Substantia nigra (tissue), 51 donors: ENCODE measurements at places on chromosomes 3 and 15.

DNA sequence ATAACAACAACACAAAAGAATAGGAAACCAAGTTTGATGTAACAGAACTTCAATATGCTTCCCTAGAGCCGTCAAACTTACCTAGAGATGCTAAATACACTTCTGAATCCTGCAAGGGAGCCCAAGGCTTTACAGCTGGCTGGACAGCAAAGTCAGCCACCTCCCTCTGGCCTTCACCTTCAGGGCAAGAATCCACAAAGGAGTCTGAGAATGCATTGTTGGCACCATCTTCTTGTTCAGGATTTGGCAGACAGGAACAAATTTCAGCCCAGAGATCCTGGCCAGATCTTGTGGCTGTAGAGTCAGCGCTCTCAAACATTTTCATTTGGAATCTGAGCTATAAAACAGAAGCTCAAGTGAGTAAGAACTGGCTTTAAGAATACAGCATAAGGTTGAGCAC is 2.2 kb downstream of the CCDC32 start:
- no peak for DNase-seq

GRCh38 chr3:123459862-123460261 is 11.0 kb upstream of the ADCY5 start:
- DNase-seq: no peak

GRCh38 chr3:129343643-129344360 is 65.1 kb downstream of the HMCES start:
- no peak for DNase-seq

GRCh38 chr15:67136802-67137201 is 71.4 kb downstream of the SMAD3 start:
- no peak for DNase-seq

- DNase-seq: no peak
Measured at GRCh38 chr3:180403156-180403555, 198.8 kb upstream of the TTC14 start.

- DNase-seq: no peak
Measured at GRCh38 chr3:50525987-50526386, 22.6 kb upstream of the CACNA2D2 start.

DNA sequence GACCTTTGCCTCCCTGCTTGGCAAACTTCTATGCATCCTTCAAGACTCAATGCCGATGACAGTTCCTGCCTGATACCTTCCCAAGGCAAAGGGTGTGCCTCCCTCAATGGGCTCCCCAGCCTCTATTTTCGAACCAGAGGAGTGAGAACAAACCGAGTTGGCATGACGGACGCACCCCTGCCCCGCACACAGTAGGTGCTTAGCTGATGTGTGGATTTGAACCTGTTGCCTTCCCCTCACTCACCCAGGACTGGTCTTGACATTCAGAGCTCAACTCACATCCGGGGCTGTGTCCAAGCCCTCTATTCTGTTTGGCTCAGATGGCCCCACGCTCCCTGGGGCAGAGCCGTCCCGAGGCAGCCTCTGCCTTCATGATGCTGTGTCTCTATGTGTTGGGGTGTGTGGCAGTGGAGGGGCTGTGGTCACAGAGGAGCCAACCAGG is 52.2 kb upstream of the SLC6A11 start:
- DNase-seq: no peak

GRCh38 chr3:165462636-165463334 is 266.6 kb upstream of the SLITRK3 start:
- DNase-seq: peak; percentile 2

DNA sequence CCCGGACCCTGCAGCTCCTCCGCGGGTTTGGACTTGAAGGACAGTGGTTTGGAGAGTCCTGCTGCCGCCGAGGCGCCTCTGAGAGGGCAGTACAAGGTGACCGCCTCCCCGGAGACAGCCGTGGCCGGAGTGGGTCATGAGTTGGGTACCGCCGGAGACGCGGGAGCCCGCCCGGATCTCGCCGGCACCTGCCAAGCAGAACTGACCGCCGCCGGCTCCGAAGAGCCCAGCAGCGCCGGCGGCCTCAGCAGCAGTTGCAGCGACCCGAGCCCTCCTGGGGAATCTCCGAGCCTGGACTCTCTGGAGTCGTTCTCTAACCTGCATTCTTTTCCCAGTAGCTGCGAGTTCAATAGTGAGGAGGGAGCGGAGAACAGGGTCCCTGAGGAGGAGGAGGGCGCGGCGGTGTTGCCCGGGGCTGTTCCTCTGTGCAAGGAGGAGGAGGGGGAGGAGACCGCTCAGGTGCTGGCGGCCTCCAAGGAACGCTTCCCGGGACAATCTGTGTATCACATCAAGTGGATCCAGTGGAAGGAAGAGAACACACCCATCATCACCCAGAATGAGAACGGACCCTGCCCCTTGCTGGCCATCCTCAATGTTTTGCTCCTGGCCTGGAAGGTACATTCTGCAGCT is 634 bp downstream of the MINDY2 start:
- DNase-seq: no peak

DNA sequence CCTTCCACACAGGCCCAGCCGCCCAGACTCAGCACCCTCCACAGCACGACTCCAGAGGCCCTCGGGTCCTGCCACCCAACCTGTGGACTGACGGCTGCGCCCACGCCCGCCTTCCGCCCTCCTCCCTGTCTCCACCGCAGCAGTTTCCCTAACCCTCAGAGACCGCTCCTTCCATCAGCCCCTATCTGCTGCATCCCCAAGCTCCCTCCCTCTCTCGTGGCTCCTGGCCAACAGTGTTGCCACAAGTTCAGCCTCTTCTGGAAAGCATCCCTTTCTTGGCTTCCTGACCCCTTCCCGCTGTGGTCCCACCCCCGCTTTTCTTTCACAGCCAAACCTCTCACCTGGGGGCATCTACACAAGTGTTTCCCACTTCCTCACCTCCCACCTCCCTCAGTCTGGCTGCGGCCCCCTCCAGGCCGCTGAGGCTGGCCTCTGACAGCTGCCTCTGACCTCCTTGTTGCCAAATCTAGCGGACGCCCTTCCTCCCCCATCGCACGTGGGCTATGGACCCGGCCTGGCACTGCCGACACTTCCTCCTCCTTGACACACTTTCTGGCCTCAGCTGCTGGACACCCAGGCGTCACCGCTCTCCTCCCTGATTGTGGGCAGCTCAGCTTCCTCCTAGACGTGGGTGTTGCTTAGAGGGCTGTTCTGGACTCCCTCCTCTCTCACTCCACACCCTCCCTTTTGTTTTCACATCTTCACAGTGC is 168.8 kb upstream of the TLE3 start:
- DNase-seq: no peak

DNA sequence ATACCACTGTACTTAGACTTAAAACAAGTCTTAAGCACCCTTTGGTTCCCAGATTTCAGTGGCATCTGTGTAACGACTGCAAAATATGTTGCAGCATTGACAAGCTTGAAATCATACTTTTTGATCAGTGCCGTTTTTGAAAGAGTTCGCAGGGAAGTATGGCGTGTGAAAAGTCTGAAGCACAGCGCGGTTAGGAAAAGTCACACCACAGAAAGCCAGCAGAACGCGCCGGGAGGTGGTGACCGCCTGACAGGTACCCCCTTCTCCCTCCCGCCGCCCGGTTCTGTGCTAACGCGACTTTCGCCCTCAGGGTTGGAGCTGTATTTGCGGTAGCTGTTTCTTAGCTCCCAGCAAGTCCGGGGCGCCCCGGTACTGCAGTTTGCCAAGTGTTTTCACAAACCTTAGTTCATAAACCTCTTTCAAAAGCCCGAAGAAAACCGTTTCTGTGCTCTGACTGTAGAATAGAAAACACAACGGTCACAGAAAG is 481 bp upstream of the CRYBG3 start:
- no peak for DNase-seq

- no peak for DNase-seq
Measured at GRCh38 chr15:63349156-63349555, 32.5 kb downstream of the CA12 start.

DNA sequence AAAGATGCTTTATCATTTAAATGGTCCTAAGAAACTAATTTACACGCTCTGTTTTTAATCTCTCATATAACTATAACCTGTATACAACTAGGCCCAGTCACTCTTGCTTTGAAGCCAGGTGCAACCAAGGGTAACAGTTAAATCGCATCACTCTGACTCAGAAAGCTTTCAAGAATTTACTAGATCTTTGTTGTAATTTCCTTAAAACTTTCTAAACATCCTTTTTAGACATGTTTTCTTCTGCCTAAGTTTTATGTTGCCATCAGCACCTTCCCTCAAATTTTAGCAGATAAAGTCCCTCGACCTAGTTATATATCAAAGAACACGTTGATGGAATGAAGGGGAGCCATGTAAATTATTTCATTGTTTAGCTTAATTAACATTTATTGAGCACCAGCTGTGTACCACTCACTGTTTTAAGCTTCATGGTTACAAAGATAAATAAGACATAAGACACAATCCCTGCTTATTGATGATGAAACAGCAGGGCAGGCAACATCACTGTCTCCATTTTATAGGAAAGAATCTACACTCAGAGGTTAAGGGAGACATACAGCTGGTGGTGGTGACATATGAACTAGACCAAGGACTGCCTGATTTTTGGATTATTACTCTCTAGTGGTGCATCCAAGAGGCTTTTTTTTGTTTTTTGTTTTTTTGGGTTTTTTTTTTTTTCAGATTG is 101.0 kb downstream of the CD200R1L start:
- DNase-seq: no peak

DNA sequence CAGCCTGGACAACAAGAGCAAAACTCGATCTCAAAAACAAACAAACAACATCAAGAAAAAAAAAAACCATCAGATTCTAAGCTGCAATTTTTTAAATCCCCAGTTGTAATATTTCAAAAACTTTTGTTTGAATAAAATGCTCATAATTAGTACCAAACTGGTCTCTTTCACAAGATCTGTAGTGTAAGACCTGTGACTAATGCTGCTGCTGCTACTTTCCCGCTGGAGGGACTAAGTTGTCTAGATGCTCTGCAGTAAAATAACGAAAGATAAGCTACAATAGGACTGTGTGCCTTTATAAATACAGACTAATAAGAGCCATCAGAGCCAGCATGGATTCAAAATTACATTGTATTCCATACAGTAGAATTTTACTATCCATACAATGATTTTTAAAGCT is 45.4 kb downstream of the TM4SF4 start:
- no peak for DNase-seq

- DNase-seq: no peak
Measured at GRCh38 chr3:194690501-194691372, 5.1 kb downstream of the FAM43A start.

DNA sequence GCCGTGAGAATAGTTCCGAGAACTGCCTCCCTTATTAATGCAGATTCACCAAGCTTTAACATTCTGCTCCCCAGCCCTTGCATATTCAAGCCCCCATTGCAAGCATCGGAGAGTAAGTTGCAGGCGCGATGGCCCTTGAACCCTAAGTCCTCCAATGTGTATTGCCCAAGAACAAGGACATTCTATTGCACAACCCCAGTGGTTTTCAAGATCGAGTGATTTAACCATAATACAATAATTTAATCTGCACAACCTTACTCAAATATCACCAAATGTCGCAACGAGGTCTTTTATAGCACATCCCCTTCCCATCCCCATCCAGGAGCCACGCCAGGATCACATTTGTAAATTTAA is 21.7 kb upstream of the PLXND1 start:
- no peak for DNase-seq
